AG20443 (cell line): ENCODE measurements at places on chromosomes 4 and X.

DNA sequence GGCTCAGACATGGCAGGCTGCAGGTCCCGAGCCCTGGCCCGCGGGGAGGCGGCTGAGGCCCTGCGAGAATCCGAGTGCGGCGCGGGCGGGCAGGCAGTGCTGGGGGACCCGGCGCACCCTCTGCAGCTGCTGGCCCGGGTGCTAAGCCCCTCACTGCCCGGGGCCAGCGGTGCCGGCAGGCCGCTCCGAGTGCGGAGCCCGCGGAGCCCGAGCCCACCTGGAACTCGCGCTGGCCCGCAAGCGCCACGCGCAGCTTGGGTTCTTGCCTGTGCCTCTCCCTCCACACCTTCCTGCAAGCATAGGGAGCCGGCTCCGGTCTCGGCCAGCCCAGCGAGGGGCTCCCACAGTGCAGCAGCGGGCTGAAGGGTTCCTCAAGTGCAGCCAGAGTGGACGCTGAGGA is 97.5 kb downstream of the QDPR start:
- DNase-seq: no peak

GRCh38 chr4:122838034-122838433 is 11.4 kb downstream of the FGF2 start:
- no peak for DNase-seq

DNA sequence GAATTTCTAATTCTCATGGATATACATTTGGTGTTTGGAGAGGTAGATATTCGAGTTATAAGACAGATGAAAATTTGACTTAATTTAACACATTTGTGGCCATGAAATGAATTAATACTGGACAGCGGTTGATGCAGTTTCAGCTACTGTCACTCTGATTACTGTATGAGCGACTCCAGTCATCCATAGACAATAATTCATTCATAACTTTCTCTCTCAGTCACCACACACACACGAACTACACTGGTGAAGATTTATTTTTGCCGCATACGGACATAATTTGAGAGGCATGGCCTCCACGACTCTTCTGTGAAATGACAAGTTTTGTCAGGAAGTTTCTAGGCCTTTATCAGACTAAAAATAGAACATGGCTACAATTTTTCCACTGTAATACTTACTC is 177.0 kb downstream of the TENM3 start:
- no peak for DNase-seq

- no peak for DNase-seq
Measured at GRCh38 chr4:54185044-54185780, 43.9 kb upstream of the PDGFRA start.

DNA sequence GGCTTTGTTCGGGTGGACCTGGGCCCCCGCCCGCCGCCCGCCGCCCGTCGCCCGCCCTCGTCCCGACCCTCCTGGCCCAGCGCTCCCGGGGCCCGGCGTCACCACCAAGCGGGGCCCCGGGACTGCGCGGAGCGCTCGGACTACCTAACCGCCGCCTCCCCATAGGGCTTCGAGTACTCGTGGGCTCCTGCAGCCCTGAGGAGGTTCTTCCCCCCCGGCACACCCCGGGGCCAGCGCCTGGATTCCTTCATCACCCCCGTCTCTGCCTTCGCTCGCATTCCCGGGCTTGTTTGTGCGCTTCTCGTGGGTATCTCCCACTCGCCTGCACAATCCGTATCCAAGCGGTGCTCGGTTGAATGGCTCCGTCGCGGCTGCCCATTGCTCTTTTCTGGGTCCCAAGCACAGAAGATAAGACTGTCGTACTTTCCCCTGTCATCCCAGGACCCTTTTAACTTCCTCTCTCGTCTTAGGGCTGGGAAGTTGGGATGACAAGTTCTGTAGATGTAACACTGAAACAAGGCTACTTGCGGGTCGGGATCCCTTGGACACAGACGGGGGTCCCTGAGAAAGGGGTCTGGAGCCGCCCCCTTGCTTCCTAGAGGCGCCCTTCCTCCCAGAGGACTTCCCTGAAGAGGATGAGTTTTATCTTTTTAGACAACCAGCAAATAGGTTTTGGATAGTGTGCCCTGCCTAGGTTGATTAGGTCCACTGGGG is 565 bp downstream of the MOB1B start:
- DNase-seq: peak; percentile 78

DNA sequence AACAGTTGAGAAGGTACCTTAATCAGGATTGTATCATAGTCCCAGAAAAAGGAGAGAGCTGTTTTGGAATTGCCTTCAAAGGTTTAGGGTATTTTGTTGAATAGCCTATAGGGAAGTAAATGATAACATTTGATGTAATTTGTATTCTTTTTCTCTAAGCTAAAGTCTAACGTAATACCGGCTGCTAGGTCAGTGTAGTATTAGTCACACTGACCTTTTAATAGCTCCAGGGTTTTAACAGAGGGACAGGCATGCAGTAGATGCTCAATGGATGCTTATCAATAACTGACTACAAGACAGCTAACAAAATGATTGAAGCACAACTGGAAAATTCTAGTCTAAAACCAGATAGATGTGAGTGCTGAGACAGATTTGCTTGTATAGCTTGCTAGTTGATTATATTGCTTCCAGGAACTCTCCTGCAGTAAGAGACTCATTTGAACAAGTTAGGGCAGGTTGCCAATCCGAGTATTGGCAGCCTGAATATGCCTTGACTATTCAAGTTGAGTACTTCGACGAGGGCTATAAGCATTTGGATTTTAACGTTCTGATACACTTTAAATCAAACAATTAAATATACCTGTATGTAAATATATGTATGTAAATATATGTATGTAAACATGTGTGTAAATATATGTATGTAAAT is 16.5 kb upstream of the PNPLA4 start:
- DNase-seq: no peak

DNA sequence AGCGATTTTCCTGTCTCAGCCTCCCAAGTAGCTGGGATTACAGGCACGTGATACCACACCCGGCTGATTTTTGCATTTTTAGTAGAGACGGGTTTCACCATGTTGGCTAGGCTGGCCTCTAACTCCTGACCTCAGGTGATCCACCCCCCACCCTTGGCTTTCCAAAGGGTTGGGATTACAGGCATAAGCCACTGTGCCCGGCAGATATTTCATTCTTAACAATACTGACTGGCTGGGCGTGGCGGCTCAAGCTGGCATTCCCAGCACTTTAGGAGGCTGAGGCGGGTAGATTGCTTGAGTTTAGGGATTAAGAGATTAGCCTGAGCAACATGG is 1.3 kb downstream of the PQBP1 start:
- DNase-seq: no peak

- DNase-seq: no peak
Measured at GRCh38 chrX:133859336-133859735, 126.1 kb downstream of the GPC3 start.

- no peak for DNase-seq
Measured at GRCh38 chr4:188336891-188337290, 197.7 kb downstream of the TRIML1 start.

DNA sequence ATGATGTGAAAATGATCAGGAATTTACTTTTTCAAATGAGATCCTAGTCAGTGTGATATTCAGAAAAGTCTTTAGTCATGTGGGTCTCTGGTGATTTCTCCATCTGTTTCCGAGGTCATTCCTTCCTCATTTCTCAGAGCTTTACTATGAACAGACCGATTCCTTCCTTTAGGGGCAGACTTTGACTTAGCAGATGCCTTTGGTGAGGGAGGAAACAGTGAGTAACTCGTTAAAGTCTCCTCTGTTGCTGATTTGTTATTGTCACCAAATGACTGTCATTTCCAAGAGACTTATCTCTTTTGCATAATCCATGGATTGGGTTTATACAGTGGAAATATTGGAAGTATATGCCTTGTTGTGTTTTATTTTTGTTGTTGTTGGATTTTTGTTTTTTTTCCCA is 76.2 kb upstream of the CD99 start:
- DNase-seq: peak; percentile 85

DNA sequence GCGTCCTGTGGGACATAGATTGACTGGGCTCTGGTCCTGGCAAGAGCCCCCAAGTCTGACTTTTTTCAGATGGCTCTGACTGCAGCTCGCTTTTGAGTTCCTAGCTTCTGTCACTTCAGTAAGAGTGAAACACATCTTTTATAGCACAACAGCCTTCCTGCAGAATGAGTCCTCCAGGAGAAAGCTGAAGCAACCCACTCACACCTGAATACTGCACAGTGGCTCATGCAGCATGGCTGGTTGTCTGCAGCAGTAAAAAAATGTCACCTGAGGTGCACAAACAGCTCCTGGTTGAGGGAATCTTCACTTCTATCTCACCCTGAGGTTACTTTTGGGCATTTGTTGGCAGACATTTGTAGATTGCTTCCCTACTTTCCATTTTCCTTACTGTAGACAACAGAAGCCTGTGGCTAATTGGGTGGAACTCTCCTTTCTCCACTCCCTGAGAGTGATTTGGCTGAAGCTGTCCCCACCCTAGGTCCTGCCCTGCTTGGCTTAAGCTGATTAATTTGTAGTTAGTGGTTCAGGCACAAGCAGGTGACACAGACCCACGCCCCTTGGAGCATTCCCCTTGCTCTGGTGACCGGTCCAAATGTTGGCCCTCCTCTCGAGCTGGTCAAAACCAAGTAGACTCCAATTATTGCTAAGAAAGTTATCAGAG is 99.7 kb downstream of the NPNT start:
- DNase-seq: no peak

DNA sequence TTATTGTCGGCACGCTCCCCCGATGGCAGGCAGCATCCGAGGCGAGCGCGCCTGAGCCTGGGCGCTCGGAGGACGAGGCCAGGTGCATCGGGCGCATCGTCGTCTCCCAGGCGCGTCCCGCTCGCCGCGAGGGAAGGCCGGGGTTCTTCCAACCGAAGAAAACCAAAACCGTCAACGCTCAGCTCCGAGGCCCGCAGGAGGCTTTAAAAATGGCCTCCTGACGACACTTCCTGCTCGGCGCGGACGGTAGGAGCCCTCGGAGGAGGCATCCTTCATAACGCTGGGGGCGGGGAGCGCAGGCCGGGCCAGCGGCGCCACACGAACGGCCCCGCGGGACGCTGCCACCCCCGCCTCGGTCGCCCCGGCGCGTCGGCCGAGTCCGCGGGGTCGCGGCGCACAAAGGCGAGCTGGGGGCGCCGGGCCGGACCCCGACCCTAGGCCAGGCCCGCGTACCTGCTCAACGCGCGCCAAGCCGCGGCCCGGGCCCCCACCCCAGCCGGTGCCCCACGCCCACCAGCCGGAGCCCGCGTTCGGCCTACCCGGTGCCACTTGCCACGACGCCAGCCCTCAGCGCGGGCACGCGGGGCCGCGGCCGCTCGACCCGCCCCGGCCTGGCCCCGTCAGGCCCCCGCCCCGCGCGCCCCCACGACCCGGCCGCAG is 501 bp downstream of the ZNF518B start:
- DNase-seq: peak; percentile 63

- no peak for DNase-seq
Measured at GRCh38 chr4:5963611-5964010, 54.6 kb downstream of the C4orf50 start.

DNA sequence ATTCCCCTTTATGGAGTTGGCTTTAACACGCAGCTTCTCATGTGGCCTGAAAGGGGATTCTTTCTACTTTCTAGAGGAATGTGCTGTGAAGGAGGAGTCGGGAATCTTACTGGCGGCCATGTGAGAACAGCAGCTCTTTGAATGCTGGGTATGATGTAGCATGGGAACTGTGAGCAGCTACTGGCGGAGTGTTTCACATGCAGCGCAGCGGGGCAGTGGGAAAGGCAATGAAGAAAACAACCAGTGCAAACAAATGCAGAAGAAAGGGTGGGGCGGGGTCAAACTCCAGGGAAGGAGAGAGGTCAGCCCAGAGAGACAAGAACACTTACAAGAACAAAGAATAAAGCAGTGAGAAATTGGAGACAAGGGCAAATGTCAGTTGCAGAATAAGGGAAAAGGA is 363.8 kb upstream of the FTHL17 start:
- DNase-seq: no peak

GRCh38 chrX:144327495-144327894 is 443.6 kb downstream of the UBE2NL start:
- no peak for DNase-seq
